ENCODE measurements at places on chromosomes 11 and 22.

GRCh38 chr22:26410386-26410785, 18.7 kb upstream of the ASPHD2 start:
- DNase-seq = no peak

DNA sequence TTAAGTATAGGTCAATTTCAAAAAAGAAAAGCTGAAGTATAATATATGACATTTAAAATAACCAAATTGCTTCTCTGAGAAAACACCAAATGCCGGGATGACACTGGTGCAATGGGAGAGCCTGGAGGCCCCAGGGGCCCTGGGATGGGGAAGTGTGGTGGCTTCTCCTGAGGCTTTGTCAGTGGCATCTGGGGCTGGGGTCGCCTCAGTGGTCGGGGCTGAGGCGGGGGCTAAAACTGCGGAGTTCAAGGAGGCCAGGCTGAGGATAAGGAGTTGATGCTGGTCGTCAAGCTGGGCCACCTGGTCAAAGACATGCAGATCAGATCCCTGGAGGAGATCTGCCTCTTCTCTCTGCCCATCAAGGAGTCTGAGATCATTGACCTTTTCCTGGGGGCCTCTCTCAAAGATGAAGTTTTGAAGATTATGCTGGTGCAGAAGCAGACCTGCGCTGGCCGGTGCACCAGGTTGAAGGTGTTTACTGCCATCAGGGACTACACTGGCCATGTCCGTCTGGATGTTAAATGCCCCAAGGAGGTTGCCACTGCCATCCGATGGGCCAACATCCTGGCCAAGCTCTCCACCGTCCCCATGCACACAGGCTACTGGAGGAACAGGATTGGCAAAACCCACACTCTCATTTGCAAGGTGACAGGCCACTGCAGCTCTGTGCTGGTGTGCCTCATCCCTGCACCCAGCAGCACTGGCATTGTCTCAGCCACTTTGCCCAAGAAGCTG, 660.1 kb upstream of the CCDC179 start:
- DNase-seq = no peak

DNA sequence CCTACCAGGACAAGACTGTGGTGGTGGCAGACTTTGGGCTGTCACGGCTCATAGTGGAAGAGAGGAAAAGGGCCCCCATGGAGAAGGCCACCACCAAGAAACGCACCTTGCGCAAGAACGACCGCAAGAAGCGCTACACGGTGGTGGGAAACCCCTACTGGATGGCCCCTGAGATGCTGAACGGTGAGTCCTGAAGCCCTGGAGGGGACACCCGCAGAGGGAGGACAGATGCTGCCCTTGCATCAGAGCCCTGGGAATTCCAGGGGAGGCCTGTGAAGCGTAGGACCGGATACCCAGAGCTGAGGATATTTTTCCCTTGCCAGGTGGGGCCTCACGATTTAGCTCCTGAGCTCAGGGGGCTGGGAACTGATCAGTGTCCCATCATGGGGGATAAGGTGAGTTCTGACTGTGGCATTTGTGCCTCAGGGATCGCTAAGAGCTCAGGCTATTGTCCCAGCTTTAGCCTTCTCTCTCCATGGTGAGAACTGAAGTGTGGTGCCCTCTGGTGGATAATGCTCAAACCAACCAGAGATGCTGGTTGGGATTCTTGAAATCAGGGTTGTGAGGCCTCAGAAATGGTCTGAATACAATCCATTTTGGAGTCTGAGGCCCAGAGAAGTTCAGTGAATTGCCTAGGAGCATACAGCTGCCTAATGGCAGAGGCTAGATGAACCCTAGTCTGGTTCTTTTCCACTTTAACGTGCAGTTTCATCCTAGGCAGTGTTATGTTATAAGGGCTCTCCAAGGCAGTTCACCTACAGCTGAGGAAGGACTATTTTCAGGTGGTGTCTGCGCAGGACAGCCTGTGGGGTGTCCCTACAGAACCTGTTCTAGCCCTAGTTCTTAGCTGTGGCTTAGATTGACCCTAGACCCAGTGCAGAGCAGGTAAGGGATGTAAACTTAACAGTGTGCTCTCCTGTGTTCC, 19.5 kb downstream of the PIK3IP1 start:
- no peak for DNase-seq

- DNase-seq = no peak
Measured at GRCh38 chr11:2664791-2665525, 34.8 kb downstream of the KCNQ1OT1 start.

- DNase-seq = no peak
Measured at GRCh38 chr11:57675176-57675941, 7.4 kb downstream of the ZDHHC5 start.

DNA sequence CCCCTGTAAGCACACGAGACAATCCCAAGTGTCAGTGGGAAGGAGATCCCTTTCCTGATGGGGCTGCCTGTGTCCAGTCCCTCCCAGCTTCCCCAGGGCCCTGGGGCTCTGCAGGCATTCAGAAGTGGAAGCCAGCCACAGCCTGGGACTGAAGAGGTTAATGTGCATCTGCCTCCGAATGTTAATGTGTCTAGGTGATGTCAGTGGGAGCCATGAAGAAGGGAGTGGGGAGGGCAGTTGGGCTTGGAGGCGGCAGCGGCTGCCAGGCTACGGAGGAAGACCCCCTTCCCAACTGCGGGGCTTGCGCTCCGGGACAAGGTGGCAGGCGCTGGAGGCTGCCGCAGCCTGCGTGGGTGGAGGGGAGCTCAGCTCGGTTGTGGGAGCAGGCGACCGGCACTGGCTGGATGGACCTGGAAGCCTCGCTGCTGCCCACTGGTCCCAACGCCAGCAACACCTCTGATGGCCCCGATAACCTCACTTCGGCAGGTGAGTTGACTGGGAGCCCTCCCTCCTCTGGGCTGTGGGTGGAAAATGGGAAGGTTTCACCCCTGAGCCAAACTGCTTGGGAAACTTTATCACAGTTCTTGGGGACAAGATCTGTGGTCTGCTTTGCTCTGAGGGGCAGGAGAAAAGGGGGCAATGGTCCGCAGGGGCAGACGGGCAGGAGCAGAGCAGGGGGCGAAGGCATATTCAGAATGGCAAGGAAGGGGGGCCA, at the start of gene MCHR1:
MCHR1 (plus strand) TSS at position 236 of the 715 bp plus-strand sequence; CDS start at position 405, 169 bp downstream.
- DNase-seq = no peak

DNA sequence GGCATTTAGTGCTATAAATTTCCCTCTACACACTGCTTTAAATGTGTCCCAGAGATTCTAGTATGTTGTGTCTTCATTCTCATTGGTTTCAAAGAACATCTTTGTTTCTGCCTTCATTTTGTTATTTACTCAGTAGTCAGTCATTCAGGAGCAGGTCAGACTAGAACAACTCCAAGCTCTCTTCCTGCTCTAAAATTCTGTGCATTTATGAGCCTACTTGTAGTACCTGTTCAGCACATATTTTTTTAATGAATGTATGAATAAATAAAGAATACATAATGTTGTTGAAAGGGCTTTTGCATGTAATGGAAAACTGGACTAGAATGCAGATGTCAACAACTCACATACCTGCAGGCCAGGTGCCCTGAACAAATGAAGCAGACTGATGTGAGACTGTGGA, 13.7 kb upstream of the HEPHL1 start:
- no peak for DNase-seq

GRCh38 chr11:68016161-68016903, 6.2 kb downstream of the ALDH3B1 start:
- DNase-seq = no peak
